Peyer's patch (tissue), 4 donors: ENCODE measurements at places on chromosomes 2 and 18. TPM values are rescaled to one million over a fixed set of nuclear protein-coding genes. Genes with fewer than 3 reads are reported as not detected.

Gene TMEM18
- 13.9 TPM for total RNA-seq

Gene INPP5D
- 333 TPM for total RNA-seq

Gene PLA2R1
- 28.3 TPM for total RNA-seq

DNA sequence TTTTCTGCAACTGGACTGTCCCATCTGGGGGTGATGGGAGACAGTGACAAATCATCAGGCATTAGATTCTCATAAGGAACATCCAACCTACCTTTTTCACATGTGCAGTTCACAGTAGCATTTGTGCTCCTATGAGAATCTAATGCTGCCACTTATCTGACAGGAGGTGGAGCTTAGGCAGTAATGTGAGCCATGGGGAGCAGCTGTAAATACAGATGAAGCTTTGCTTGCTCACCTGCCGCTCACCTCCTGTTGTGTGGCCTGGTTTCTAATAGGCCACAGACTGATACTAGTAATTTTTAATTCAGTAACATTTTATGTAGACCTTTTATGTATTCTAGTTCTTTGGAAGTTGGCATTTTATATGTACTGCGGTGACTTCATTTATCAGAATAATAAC lies 180.1 kb upstream of the SPOPL start:
- DNase-seq: no peak

GRCh38 chr18:57014772-57015413 lies 132.0 kb upstream of the BOD1L2 start:
- DNase-seq: no peak
